Mucosa of gallbladder (tissue), 1 donor: ENCODE measurements at places on chromosomes 7 and 10. TPM values are rescaled to one million over a fixed set of nuclear protein-coding genes. Genes with fewer than 3 reads are reported as not detected.

Gene ITPRID1
- total RNA-seq, result 0.43 TPM

Gene TMEM270
- total RNA-seq, result not detected

Gene HHEX
- 69.2 TPM for total RNA-seq

Gene KLLN
- total RNA-seq, result 0.69 TPM

Gene PDE1C
- total RNA-seq, result 2.4 TPM

Gene GJD4
- total RNA-seq, result not detected

Gene PUS7
- 5.3 TPM for total RNA-seq

Gene ADAP1
- 52.4 TPM for total RNA-seq

Gene GPR26
- not detected for total RNA-seq

Gene RSPH10B2
- 0.09 TPM for total RNA-seq

Gene C7orf33
- not detected for total RNA-seq
